RPMI7951 (cell line): ENCODE measurements at places on chromosomes 1 and 21.

GRCh38 chr1:1200876-1201810 lies 5.2 kb downstream of the TNFRSF18 start:
- no peak for DNase-seq

GRCh38 chr1:46612937-46613660 lies 3.5 kb downstream of the MOB3C start:
- DNase-seq, result no peak

DNA sequence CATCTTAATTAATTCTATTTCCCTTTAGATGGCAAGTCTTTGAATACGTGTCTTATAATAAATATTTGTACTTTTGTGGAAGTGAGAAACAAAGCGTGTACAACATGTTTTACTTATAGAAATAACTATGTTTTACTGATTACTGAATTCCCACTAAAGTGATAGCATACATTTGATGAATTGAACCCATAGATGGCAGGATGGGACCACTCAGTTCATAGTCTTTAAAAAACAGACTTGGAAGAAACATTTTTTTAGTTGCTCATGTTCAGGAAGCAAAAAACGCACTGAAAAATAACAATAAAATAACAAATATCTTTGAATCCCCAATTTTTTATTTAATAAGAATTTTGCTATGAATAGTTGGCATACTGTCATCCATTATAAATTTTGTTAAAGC lies 507.1 kb upstream of the ZRANB2 start:
- no peak for DNase-seq

DNA sequence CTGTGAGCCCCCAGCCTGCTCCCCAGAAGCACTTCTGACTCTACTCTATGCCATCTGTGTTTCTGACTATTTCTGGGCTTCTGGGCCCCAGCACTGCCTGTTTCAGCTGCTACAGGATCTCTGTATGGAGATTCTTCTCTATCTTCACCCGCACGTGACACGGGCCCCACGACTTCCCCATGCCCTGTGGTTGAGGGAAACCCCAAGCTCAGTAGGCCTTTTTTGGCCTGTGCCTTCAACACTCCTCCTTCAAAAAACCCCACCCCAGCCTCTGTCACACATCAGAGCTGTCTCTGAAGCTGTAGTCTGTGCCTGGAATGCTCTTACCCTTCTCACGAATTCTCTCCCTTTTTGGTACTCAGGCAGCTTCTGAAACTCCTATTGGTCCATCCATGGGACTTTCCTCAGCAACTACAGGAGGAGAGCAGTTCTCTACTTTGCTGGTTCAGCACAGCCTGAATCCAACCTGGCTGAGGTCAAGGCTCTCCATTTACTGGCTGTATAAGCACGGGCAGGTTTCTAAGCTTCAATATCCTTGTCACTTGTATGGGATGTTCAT lies 2.0 kb upstream of the NID1 start:
- DNase-seq, result peak; percentile 54

DNA sequence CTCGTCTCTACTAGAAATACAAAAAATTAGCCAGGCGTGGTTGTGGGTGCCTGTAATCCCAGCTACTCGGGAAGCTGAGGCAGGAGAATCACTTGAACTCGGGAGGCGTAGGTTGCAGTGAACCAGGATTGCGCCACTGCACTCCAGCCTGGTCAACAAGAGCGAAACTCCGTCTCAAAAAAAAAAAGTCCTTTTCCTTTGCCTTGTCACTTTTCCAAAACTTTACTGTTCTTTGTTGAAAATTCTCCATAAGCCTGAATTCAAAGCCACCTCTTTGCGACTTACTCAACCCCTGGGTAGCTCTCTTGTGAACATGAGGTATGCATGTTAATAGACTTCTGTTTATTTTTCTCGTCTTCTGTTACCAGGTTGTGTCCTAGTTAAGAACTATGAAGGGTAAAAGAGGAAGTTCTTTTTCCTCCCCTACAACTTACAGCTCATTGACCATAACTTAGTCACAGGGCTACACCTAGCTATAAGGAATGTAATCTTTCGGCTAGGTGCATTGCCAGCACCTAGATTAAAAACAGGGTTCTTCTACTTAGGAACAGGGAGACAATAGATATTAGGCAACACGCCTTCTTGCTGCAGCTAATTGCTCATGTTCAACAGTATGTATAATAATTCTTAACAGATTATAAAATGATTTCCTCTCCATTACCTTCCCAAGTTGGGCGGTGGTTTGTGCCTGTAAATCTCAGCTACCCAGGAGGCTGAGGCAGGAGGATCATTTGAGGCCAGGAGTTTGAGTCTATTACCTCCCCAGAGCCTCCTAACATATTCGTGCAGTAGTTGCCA lies 40.9 kb downstream of the PTAFR start:
- no peak for DNase-seq

DNA sequence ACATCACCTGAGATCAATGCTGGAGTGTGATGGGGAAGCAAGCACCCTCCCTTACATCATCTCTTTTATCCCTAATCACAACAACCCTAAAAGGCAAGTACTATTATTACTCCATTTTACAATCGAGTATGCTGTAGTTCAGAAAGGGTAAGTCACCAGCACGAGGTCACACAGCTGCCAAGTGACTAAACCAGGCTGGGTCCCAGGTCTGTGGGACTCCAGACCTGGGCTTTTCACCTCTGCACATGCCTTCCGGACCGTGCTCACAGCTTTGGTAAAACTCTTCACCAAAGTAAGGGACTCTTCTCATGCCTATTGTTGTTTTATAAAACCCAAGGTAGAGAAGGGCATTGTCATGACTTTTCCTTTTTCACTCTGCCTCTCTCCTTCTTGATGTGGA lies 130.9 kb downstream of the DMRTB1 start:
- no peak for DNase-seq

DNA sequence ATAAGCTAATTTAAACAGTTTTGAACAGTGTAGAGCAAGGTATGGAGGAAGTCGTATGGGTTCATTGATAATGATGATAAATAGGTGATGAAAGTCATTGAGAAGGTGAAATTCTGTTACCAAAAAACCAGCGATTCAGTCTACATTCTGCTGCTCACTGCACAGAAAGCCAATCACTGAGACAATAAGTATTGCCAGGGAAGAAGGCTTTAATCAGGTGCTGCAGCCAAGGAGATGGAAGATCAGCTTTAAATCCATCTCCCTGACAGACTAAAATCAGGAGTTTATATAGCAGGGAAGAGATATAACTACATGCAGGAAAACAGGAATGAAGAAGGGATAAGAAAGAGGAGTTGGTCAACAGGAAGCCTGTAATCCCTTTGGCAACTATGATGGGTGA lies 361.3 kb upstream of the C1orf174 start:
- no peak for DNase-seq
